ENCODE measurements at places on chromosomes 4 and X.

DNA sequence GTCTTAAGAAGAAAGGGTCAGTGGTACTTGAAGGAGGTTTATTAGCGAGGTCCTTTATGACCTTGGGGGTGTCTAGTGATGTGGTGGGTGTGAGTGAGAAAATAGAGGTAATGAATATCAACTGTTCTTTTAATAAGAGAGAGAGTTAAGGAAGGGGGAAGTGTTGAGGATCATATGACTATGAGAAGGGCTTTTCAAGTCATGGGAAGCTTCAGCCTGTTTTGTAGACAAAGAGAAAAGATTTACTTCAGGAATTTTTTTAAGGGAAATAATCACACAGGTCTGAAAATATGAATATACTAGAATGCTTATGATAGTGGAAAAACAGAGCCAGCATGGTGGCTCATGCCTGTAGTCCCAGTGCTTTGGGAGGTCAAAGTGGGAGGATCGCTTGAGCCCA lies 41.3 kb upstream of the MTMR1 start:
- DNase-seq, result no peak

GRCh38 chr4:73821325-73821724 lies 15.2 kb upstream of the CXCL6 start:
- DNase-seq, result no peak

DNA sequence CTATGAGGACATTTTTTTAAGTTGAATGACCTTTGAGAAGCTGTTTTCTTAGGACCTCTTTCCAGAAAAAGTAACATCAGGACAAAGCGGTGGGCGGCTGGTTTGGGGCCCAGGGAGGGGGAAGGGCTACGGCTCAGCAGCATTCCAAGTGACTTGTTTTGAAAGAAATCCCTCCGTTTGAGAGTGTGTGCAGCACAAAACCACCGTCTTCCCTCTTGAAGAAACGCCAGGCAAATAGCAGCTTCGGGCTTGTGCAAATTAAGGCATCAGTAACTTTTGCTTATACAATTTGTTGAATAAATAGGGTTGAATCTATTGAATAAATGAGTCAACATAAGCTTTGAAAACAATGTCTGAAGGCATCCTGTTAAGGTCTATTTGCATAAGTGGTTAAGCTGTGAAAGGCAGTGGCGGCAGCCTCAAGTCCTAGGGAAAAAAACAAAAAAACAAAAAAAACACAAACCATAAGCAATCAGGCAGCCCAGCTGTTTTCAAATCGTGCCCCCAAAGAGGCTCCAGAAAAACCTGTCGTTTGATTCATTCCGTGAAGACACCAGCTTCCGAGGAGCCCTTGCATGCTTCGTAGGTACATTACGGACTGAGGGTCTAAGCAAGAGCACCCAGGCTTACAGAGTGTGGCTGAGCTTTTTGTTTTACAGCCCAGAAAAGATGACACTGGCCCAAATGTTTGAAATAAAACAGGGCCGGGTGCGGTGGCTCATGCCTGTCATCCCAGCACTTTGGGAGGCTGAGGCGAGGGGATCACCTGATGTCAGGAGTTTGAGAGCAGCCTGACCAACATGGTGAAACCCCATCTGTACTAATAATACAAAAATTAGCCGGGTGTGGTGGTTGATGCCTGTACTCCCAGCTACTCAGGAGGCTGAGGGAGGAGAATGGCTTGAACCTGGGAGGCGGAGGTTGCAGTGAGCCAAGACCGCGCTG lies 103.7 kb downstream of the CRLF2 start:
- DNase-seq, result no peak

- no peak for DNase-seq
Measured at GRCh38 chrX:153657161-153657560, 10.2 kb downstream of the DUSP9 start.

GRCh38 chrX:68834371-68835103 lies 5.7 kb downstream of the EFNB1 start:
- DNase-seq, result no peak

GRCh38 chr4:132180020-132180427 lies 969.1 kb upstream of the PCDH10 start:
- DNase-seq, result no peak

DNA sequence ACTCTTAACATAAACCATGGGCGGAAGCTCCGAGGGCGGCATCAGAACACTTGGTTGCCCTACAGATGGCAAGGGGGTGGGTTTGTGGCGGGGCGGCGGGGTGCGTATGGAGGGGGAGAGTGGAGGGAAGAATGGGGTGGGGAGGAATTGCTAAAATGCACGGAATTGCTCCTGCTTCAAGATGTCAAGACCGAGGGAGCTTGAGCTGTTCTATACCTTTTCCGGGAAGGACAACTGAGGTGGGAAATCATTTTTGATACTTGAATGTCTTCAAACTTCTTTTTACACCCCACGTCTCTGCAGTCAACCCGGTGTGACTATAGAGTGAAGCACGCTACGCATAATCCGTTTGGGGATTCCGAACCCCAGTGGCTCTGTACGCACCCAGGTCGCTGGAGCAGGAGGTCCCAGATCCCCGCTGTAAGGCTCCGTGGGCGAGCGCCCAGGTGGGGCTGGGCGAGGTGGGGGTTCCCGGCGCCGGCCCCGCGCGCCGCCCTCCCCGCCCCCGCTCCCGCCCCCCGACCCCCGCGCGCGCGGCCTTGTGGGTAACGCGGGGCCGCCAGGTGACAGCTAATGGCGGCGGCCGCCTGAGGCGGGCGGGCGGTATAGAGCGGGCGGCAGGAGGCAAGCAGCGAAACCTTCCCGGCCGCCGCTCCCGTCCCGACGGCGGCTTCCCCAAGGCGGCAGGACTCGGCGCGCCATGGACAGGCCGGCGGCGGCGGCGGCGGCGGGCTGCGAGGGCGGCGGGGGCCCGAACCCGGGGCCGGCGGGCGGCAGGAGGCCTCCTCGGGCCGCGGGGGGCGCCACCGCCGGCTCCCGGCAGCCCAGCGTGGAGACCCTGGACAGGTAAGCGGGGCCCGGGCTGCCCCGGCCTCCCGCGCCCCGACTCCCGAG lies at the start of gene MTMR1:
Gene MTMR1 (plus strand): TSS at position 566 of the 894 bp plus-strand sequence. CDS start 135 bp downstream, at position 701.
- DNase-seq, result peak; percentile 33
